ENCODE measurements at places on chromosomes 3 and 15.

- DNase-seq = no peak
Observed at GRCh38 chr3:117526470-117527079, 817.0 kb downstream of the TUSC7 start.

GRCh38 chr3:188205992-188206416 is 52.0 kb downstream of the LPP start:
- no peak for DNase-seq

GRCh38 chr3:21909096-21909495 is 158.1 kb upstream of the ZNF385D start:
- DNase-seq = no peak

DNA sequence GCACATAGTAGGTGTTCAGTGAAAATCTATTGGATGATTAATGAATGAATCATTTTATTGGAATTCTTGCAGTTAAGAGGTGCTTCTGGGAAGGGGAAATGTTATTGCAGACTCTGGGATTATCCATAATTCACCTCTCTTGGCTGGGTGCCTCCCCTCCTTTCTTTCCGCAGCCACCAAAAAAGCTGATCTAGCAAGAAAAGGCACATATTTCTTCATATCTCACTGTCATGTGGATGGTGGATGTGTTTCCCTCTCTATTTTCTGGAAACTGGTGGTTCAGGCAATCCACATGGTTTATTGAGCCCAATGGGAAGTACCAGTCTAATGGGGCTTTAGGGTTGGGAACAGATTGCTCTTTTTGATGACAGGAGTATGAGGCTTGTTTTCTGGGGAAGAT is 151.1 kb upstream of the ROPN1 start:
- DNase-seq = no peak

DNA sequence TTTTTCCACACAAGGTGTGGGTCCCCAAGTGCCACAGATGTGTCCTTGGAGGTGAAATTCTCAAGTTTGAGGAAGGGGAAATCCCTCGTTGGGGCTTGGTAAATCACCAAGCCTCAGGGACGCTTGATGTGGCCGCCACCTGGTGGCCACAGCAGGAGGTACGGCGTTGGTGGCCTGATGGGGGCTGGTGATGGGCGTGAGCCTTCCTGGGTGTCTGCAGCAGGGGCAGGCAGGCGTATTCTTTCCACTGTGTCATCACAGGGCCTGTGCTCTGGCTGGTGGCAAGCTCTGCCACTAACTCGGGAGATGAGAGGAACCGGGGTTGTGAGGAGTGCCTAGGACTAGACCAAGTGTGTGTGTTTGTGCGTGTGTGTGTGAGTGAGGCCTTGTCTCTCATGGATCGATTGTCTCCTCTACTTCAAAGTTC is 4.2 kb downstream of the ACOX2 start:
- no peak for DNase-seq

- DNase-seq = no peak
Observed at GRCh38 chr15:83873966-83874365, 220.0 kb downstream of the ADAMTSL3 start.

DNA sequence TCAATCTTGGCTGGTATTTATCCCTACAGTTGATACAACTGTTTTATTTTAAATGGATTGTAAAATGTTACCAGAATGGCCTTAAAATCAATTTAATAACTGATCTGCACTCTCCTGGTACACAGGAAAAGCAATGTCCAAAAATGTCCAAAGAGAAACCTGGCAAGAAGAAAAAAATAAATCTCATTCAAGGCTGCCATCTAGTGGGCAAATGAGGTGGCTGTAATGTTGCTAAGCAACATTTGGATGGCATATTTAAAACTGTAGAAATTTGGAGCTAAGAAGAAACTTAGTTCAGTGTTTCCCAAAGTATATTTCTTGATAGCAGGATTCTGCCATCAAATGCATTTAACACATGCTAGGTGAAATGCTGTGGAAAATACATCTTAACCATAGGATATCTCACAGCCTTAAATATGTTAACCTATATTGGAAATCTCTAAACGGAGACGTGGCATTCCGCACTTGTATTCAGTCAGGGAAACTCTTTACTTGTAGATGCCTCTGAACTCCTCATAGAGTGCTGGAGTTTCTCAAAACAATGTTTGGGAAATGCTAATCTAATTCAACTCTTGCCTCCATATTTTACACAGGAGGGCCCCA is 216.8 kb downstream of the ERC2 start:
- DNase-seq = no peak

DNA sequence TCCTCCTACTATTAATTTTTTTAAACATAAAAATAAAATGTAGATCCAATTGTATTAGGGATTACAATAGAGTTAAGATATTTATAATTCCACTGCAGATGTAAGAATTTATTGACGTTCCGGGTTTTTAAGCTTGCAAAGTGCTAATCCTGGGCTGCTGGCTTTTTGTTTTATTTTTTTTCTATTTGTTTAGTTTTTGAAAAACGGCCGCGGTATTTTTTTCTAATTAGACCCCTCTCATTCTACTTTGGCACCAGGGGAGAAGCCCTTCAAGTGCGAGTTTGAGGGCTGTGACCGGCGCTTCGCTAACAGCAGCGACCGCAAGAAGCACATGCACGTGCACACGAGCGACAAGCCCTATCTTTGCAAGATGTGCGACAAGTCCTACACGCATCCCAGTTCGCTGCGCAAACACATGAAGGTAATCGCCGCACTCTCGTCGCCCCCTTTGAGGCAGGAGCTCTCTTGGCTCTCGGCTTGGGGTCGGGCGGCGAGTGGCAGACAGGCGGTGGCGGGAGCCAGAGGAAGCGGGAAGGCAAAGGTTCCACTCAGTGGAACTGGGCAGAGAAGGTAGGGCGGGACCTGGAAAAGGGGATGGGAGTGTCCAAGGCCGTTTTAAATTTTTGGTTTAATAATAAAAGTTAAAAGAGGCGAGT is 3.2 kb downstream of the ZIC1 start:
- DNase-seq = no peak

DNA sequence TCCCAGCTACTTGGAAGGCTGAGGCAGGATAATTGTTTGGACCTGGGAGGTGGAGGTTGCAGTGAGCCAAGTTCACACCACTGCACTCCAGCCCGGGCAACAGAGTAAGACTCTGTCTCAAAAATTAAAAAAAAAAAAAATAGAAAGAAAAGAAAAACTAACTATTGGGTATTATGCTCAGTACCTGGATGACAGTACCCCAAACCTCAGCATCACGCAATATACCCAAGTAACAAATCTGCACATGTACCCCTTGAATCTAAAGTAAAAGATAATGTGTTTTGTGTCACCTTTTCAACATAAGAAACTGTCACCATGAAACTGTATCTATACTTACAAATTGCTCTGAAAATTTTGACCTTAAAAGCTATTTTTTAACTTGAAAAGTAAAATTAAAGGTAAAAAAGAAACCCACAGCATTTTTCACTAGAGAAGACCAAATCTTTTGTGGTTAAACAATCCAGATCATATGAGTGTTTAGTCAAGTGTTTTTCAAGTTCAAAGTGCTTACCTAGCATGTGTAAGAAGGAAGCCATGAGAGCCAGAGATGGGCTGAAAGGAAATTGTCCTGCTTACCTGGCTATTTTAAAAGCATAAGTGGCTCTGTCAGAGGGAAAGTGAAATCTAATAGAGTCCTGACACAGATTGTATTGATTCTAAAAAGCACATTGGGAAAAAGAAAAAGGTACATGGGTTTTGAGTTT is 50.5 kb downstream of the MYO1E start:
- no peak for DNase-seq

DNA sequence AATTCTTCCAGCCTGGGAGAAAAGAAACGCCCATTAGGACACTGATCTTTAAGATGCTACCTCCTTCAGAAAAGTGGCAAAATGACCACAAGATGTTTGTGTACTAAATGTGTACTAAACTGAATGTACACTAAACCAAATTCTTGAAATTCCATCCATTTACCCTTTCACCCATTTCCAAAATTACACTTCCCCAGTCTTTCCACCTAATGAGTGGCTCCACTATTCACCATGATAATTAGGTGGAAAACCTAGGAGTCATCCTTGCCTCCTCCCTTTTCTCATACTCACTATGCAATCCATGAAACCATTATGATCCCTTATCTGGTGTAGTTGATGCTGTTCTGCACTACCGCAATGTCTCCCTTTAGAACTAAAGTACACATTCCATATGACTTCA is 452.1 kb upstream of the THBS1 start:
- no peak for DNase-seq

DNA sequence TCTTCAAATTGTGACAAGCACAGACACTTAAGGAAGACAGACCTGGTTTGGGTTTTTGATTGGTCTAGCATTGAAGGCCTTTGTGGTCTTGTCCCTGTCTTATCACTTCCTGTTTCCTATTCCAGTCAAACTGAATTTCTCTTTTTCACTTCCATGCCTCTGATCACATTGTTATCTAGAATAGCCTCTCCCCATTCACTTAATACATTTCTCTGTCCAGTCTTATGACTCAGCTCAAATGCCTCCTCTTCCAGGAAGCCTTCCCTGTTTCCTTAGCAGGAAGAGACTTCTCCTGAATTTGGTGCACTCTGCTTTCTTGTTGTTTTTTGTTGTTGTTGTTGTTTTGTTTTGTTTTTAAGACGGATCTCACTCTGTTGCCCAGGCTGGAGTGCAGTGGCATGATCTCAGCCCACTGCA is 45.5 kb downstream of the LIMD1 start:
- no peak for DNase-seq

GRCh38 chr3:192169332-192169915 is 557.9 kb downstream of the FGF12 start:
- no peak for DNase-seq

DNA sequence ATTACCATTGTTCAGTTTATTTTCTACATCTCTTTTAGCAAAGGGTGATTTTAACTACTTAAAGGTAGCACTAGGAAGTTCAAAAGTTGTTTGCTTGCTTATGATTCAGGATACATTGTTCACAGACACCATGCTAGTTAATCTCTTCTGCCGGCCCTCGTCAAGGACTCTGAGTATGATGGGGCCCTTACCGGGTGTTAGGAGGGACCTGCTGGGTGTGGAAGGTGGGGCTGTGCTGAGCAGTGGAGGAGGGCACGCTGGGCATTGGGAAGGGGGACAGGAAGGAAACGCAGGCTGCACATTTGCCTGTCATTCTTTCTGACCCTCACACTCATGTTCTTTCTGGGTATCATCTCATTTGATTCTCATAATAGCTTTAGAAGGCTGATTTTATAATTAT is 65.1 kb upstream of the MYZAP start:
- DNase-seq = no peak

GRCh38 chr15:89777073-89777751 is 1.1 kb downstream of the MESP2 start:
- no peak for DNase-seq

DNA sequence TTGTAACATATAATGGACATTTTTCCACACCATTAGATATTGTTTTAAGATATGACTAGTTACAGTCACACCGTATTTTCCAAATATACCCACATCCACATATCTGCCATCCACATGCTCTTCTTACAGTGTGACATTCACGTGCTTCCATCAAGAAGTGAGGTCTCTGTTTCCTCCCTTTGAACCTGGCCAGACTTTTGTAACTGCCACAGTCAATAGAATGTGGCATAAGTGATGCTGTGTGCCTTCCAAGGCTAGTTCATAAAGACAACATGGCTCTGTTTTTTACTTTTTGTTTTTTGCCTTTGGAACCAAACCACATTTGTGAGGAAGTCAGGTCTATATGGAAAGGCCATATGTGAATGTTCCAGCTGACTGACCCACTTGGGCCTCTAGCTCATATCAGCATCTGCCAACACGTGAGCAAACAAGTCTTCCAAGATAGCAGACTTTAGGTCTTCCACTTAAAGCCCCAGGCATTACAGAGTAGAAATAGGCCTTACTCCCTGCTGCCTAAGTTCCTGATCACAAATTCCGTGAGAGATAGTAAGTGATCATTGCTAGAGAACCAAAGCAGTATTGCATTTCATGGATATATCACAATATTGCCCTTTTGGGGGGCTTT is 27.1 kb downstream of the EIF1B start:
- no peak for DNase-seq

GRCh38 chr3:139473155-139473771 is 3.1 kb downstream of the RBP2 start:
- no peak for DNase-seq

GRCh38 chr15:39443659-39444219 is 137.1 kb upstream of the THBS1 start:
- DNase-seq = no peak

GRCh38 chr15:89817701-89818280 is 3.1 kb upstream of the ANPEP start:
- no peak for DNase-seq

- DNase-seq = no peak
Observed at GRCh38 chr3:74023395-74023794, 398.7 kb upstream of the PDZRN3 start.

DNA sequence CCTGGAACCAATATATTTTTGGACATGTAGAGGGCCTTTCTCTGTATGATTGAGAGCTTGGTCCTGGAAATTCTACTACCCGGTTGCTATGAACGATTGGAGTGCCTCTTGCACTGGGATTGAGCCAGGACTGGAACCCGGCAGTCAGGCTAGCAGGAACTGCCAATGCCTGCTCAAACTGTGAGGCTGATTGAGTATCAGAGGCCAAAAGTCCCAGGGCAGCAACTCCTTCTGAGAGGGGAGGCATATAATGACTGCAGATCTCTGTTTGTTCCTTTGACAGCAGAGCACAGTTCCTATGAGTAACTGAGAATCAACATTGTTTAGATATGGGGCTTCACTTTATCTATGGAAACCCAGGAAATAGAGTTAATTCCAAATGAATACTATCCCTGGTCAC is 12.9 kb downstream of the IQCH start:
- no peak for DNase-seq

GRCh38 chr3:102336130-102336529 is 98.7 kb upstream of the ZPLD1 start:
- no peak for DNase-seq

DNA sequence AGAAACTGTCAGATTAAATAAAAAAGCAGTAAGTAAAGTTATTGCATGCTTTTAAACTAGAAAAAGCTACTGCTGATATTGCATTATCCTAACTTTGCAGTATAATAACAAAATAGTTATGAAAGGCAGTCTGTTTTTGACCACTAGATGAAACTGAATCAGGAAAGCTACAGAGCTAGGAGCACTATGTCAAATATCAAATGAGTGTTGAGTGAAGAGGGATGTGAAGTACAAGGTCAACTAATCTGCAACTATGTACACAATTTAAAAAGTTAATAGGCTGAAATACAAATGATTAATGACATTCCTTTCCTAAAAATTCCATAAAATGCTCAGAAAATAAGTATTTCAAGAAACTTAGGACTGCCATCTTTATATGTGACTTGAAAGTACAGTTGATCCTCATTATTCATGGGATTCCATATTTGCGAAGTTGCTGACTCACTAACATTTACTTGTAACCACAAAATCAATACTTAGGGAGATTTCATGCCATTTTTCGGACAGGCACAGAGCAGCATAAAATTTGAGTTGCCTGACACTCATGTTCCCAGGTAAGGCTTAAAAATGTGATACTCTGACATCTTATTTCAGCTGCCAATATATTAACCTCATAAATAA is 34.5 kb downstream of the SLC4A7 start:
- no peak for DNase-seq

GRCh38 chr15:90645873-90646575 is 71.1 kb upstream of the BLM start:
- DNase-seq = no peak
